CD4-positive, alpha-beta memory T cell (primary cell): ENCODE measurements at places on chromosomes 3 and 15. TPM values are rescaled to one million over a fixed set of nuclear protein-coding genes. Genes with fewer than 3 reads are reported as not detected.

DNA sequence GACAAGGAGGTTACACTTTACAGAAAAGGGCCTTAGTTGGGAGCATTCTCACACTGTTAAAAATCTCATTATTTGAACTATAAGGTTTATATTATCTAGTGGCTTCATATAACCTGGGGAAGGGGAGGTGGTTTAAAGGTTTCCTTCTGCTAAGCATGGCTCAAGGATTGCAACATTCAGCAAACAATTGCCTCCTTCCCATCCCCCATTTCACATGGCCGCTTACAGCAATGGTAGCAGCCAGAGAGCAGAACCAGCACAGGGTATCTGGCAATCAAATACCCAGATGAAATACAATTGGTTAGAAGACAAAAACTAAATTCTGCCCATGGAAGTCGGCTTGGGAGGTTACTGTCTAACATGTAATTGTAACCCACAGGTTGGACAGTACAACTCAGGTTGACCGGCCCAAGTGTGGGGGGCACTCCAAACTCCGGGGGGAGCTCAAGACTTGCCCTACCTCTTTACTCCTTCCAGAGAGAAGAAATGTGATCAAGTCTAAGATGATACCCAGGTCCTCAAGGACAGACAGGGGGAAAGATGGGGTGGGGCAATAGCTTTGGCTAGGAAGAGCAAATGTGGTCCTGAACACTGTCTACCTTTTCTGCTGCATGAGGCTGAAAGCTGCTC lies 15.5 kb downstream of the ETV5 start:
- H3K4me1 ChIP-seq: peaks cover 9% of the 10 kb centered on the region
- H3K27ac ChIP-seq: no peak overlapping the region
- H3K27me3 ChIP-seq: peaks cover 15% of the 10 kb centered on the region
- H3K4me3 ChIP-seq: no peak overlapping the region
- no peaks in the 10 kb centered on the region for H3K36me3 ChIP-seq

DNA sequence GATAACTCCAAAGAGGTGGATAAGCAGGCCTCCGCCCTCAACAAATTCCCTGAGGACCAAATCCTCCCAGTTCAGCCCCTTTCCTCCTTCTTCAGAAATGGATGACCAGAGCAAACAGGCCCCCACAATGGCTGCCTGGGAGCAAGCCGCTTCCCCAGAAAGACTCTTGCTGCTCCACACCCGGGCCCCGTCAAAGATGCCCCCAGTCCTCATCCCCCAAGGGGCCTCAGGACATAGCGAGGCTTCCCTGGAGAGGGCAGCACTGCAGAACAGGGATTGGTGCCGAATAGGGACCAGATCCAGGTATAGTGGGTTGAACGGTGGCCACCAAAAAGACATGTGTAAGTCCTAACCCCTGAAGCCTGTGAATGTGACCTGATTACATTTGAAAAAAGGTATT lies 502.3 kb downstream of the SHQ1 start:
- no peak overlapping the region for H3K4me3 ChIP-seq
- no peak overlapping the region for H3K27ac ChIP-seq
- H3K36me3 ChIP-seq: no peaks in the 10 kb centered on the region
- H3K27me3 ChIP-seq: no peaks in the 10 kb centered on the region

TADA3 gene
- polyA plus RNA-seq: 35.3 TPM

GRCh38 chr15:100341239-100341749 lies 481 bp downstream of the ADAMTS17 start:
- no peak for DNase-seq
- H3K36me3 ChIP-seq: no peaks in the 10 kb centered on the region
- H3K27me3 ChIP-seq: no peaks in the 10 kb centered on the region
- peaks cover 22% of the 10 kb centered on the region for H3K4me1 ChIP-seq
- H3K4me3 ChIP-seq: no peak overlapping the region
- H3K27ac ChIP-seq: peak overlapping the region; percentile 43

DNA sequence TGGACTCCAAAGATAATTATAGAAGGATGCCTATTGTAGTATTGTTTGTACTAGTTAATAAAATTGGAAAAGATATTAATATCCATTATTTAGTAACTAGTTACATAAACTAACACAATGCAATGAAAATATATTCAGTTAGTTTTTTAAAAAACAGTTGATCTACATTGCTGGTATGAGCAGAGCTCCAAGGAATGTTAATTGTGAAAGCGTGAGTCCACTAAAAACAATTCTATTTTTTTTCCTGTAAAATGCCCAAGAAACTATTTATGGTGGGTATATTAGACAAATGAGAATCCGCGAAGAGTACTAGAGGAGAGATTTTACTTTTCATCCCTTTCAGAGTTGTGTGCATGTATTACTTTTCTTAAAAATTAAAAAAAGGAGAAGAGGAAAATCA lies 104.3 kb downstream of the MCTP2 start:
- DNase-seq: no peak
- H3K27ac ChIP-seq: no peak overlapping the region
- H3K36me3 ChIP-seq: no peaks in the 10 kb centered on the region
- no peaks in the 10 kb centered on the region for H3K27me3 ChIP-seq

DNA sequence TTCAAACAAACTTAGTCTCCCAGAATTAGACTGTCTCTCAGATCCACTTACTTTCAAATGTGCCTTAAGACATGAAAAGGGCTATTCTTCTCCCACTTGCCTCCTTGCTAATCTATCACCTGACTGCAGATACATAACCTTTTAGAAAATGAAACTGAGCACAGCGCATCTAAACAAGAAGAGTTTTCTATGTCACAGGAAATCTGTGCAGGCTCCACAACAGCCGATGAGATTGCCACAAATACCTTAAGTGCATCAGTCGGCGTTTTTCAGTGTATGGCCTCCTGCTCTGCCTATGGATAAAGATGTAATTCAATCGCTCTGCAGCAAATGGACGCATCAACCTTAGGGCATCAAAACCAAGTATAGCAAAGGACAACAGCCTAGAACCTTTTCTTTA lies 544.2 kb downstream of the FOXP1 start:
- H3K27ac ChIP-seq: peak overlapping the region; percentile 4
- DNase-seq: peak; percentile 57
- H3K4me3 ChIP-seq: no peak overlapping the region
- H3K4me1 ChIP-seq: peaks cover 66% of the 10 kb centered on the region
- peaks cover 60% of the 10 kb centered on the region for H3K36me3 ChIP-seq

- H3K27ac ChIP-seq: no peak overlapping the region
- no peak for DNase-seq
- no peaks in the 10 kb centered on the region for H3K27me3 ChIP-seq
- H3K4me3 ChIP-seq: no peak overlapping the region
- no peaks in the 10 kb centered on the region for H3K4me1 ChIP-seq
Observed at GRCh38 chr3:167246252-167246651, 133.8 kb downstream of the ZBBX start.

LYZL4 gene
- polyA plus RNA-seq: not detected

GRCh38 chr3:901953-902778 lies 190.7 kb upstream of the CNTN6 start:
- H3K4me3 ChIP-seq: no peak overlapping the region
- H3K27ac ChIP-seq: no peak overlapping the region
- DNase-seq: no peak
- H3K36me3 ChIP-seq: no peaks in the 10 kb centered on the region
- H3K27me3 ChIP-seq: no peaks in the 10 kb centered on the region

CHRNA5 gene
- polyA plus RNA-seq: 0.07 TPM

- H3K27ac ChIP-seq: no peak overlapping the region
- H3K36me3 ChIP-seq: no peaks in the 10 kb centered on the region
- peaks cover 53% of the 10 kb centered on the region for H3K4me1 ChIP-seq
- H3K4me3 ChIP-seq: peak overlapping the region; percentile 72
- H3K27me3 ChIP-seq: no peaks in the 10 kb centered on the region
Observed at GRCh38 chr3:66501483-66502244, 842 bp upstream of the LRIG1 start.

GRCh38 chr3:146968204-146968651 lies 363.1 kb upstream of the PLSCR5 start:
- DNase-seq: no peak
- H3K27me3 ChIP-seq: no peaks in the 10 kb centered on the region
- no peaks in the 10 kb centered on the region for H3K36me3 ChIP-seq
- no peak overlapping the region for H3K4me3 ChIP-seq
- H3K4me1 ChIP-seq: no peaks in the 10 kb centered on the region
- H3K27ac ChIP-seq: no peak overlapping the region

ZNF660 gene
- polyA plus RNA-seq: 0.09 TPM

MASP1 gene
- polyA plus RNA-seq: not detected

LRRIQ4 gene
- polyA plus RNA-seq: not detected
